ENCODE measurements at places on chromosomes 16 and 17.

- no peak for DNase-seq
Observed at GRCh38 chr17:80793421-80793820, 198.2 kb upstream of the CHMP6 start.

DNA sequence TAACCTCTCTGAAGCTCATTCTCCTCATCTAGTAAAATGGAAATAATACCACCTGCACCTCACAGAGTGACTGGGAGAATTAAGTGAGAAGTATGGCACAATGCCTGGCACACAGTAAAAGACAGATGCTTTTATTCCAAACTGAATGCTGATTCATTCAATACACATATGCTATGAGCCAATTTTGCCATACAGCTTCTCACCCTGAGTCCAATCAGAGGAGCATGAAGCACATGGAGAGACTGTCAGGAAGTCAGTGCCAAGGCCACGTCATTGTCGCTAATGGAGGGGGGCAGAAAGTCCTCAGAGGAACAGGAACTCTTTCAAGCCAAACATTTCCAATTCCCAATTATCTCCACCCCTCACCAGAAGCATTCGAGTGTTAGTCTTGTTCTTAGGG is 11.6 kb downstream of the MKS1 start:
- DNase-seq: no peak

GRCh38 chr17:64355536-64356303 is 34.9 kb downstream of the PECAM1 start:
- DNase-seq: no peak

- DNase-seq: peak; percentile 70
Observed at GRCh38 chr17:64146418-64147109, 16.6 kb upstream of the ERN1 start.

GRCh38 chr17:81125573-81126081 is 39.7 kb upstream of the PVALEF start:
- peak; percentile 68 for DNase-seq

- peak; percentile 73 for DNase-seq
Observed at GRCh38 chr16:89860747-89861304, 12.6 kb upstream of the TCF25 start.

DNA sequence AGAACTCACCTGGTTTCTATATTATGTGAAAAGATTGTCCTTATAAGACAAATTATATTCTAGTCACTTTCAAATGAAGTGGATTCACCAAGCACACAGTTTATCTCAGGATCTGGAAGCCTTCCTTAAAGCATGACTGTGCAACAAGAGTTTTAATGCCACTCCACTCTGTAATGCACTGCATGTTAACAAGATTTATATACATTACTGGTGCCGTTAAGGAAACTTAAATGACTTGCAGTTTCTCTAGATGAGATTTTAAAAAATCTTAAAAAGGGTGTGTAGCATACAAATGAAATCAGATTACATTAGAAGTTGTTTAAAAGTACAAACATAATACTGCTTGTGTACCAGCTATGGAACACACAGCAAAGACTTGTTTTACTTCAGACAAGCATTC is 150.8 kb downstream of the SNX11 start:
- no peak for DNase-seq

DNA sequence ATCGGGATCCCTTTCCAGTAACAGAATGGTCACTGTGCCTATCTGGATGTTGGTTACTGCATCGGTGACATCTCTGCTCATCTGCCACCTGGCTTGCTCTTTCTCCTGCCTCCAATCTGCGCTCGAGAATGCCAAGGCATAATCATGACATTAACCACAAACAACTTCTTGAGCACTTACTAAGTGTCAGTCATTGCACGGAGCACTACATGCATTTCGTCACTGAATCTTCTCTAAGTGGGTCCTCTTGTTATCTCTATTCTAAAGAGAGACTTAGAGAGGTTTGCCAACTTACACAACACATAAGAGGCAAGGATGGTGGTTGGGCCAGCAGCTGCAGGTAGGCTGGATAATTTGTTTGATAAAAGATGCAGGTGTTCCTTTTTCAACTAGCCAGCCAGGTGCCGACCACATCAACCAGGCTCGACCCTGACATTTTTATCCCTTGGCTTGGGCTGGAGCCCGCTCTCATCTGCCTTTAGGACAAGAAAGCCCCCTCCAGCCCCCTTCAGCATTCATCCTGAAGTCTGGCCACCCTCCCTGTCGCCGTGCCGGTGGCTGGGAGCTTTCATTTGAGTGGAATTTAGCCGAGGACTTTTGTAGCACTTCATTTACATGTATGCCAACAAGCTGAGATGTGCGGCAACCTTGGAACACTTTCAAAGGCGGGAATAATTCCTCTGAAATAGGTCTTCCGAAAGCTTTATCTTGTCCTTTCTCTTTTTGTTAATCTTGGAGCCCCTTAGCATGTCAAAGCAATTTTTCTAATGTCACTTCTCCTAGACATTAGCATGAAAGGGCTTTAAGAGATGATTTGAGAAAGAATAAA is 89.3 kb upstream of the NKD1 start:
- DNase-seq: no peak

GRCh38 chr17:13078591-13079385 is 61.0 kb upstream of the ELAC2 start:
- no peak for DNase-seq

- no peak for DNase-seq
Observed at GRCh38 chr17:4229627-4230541, 33.9 kb downstream of the ANKFY1 start.

GRCh38 chr17:37772982-37773381 is 28.1 kb upstream of the HNF1B start:
- DNase-seq: no peak

- DNase-seq: no peak
Observed at GRCh38 chr17:28871056-28871579, 16.3 kb downstream of the ERAL1 start.

DNA sequence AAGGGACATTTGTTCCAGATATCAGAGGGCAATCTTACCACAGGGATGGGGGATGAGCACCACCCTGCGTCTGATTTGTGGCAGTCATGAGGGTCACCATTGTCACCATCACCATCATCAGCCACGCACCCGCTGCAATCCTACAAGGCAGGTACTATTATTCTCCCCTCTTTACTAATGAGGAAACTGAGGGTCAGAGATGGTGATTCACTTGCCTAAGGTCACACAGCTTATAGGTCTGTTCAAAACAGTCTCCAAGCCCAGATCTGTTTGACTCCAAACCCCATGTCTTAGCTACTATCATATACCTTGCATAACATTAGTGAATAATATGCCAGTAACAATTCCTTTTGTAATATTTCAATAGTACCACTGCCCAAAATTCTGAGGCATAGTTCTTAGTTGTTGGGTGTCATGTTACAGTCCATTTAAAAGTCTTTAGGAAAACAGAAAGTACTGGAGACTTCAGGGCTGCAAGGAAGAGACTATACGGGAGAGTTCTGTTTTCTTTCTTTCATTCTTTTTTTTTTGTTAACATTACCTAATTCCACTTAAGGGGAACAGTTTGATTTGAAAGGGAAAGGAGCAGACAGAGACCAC is 166.4 kb downstream of the C16orf95 start:
- no peak for DNase-seq

DNA sequence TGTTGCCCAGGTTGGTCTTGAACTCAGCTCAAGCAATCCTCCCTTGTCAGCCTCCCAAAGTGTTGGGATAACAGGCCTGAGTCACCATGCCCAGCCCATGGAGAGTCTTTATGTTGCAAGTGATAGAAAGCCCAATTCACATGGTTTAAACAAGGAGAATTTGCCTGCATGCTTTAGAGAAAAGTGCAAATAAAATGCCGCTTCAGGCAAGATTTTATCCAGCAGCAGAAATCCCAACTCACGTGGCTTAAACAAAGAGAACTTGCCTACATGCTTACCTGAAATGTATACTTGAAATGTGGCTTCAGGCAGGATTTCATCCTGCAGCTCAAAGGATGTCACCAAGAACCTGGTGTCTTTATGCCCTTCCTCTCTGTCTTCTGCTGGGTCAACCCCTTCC is 28.8 kb upstream of the XYLT2 start:
- DNase-seq: no peak

GRCh38 chr17:8785547-8786413 is 13.4 kb downstream of the MFSD6L start:
- DNase-seq: peak; percentile 66

DNA sequence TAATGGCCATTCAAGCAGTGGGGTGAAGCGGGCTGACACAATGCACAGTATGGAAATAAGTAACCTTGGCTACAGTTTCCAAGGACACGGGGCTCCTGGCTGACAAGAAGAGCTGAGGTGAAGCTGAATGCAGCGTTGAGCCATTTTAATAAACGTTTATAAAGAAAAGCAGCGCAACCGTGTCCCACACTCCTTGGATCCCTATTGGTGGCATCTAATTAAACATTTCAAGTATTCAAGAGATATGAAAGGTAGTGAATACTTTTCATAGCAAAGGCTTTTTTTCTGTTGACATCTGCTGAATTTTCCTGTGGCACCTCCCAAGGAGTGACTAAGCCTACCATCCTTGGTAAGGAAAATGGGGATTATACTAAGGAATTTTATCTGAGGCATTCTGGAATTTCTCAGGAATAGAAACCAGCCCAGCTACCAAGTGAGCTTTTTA is 26.5 kb downstream of the DUSP14 start:
- DNase-seq: no peak

- no peak for DNase-seq
Observed at GRCh38 chr16:71973001-71973400, 27.2 kb downstream of the PKD1L3 start.

GRCh38 chr17:38417210-38417951 is 10.9 kb upstream of the ARHGAP23 start:
- no peak for DNase-seq

DNA sequence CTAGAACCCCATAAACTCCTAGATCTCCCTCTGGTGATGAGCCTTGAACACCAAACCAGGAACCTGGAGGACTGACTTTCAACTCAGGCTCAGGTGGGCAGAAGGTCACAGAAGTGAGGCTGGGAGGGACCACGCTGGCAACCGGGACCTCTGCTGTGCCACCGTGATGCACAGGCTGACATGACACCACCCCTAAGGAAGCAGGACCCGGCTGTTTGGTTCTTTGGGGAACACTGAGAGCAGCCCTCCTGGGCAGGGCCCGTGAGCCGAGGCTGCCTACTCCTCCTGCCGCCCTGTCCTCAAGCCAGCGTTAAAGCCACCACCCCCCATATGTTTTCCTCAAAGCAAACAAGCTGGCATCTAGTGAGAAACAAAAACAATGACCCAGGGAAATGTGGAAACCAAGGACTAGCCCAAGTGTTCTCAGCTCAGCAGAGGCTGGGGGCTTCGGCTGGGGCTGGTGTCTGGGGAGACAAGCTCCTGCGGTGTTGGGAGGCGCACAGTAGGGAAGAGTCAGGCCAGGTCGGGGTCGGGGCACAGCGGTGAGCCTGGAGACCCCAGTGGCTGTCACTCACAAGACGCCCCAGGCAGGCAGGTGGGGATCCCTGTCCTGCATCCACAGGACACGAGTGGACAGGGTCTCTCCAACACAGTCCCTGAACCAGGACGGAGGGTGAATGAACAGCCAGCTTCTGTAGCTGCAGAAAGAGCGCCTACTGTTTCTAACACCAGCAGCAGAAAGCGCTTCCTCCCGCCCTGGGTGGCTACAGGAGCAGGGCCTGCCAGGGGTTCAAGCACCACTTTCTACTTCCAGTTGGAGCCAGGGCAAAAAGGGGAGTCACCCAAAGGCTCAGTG is 1.7 kb downstream of the SMIM5 start:
- DNase-seq: no peak

DNA sequence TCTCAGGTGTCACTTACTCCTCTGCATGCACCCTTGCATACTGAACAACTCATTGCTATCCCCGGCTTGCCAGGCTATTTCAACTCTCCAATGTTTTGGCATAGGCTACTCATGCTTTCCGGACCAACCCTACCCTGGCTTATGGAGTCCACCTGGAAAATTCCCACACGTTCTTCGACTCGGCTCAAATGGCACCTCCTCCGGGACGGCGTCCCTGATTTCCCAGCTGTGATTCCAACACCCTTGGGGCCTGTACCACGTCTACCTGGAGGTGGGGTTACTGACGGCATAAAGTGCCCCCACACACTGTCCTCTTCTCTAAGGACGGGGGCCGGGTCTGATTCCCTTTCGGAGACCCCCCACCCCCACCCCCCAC is 498 bp downstream of the SMYD4 start:
- no peak for DNase-seq

DNA sequence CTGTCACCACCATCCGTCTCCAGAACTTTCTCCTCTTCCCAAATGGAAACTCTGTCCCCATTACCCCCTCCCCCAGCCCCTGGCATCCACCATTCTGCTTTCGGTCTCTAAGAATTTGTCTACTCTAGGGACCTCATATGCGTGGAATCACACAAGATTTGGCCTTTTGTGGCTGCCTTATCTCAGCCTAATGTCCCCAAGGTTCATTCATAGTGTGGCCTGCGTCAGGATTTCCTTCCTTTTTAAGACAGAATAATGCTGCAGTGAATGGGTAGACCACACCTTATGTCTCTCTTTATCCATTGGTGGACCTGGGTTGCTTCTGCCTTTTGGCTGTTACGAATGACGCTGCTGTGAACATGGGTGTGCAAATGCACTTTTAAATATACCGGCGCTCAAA is 139.7 kb upstream of the PLCG2 start:
- DNase-seq: no peak

GRCh38 chr16:28865722-28866453 is 2.2 kb downstream of the SH2B1 start:
- no peak for DNase-seq

GRCh38 chr16:85659805-85660511 is 28.8 kb downstream of the GINS2 start:
- peak; percentile 81 for DNase-seq

DNA sequence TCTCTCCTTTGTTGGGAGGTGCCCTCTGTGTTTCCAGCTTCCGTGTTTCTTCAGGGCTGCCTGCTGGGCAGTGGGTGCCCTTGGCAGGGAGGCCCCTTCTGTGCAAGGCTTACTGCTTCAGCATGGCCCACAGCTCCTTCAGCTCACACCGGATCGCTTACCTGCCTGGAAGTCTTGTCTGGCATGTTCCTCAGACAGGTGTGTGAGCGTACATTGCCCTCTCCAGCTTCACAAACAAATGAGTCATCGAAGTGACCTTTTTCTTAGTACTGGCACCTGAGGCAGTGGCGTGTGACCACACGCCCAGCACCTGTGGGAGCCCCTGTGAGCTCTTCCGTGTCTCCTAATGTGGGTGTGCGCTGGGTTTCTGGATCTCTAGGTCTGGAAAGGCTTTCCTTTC is 3.5 kb downstream of the RAB40C start:
- DNase-seq: no peak

DNA sequence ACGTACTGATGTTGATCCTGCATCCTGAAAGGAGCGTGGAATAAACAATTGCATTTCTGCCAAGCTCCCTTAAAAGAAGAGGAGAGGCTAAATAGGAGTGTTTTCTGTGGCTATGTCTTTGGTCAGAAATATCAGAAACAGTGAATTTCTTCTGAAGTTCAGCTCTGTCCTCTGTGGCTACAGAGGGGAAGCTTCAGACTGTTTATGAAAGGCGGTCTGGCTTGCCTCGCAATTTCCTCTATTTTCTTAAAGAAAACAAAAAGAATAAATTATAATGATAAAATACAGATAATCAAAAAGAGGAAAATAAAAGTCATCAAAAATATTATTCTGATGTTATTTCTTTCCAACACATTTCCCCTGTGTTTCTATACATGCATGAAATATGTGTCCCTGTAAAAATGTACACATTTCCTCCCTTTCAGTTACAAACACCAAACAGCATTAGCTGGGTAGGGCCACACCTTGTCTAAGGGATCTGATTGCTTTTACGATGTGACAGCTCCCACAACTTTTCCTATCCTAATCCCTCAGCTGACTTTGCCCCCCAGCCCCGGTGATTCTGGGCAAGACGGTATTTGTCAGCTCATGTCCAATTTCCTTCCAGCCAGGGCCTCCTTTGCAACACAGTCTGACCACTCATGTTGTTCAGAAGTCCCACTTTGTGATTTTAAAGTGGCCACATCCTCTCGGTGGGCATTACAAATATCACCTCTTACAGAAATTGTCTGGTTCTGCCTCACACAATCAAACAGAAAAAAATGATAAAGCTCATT is 439.0 kb downstream of the HS3ST3B1 start:
- DNase-seq: no peak

All from BE2C (cell line).